NCI-H1436 treated with DMSO at 0.1 percent for 48 hours (cell line): ENCODE measurements at places on chromosomes 13 and 19.

DNA sequence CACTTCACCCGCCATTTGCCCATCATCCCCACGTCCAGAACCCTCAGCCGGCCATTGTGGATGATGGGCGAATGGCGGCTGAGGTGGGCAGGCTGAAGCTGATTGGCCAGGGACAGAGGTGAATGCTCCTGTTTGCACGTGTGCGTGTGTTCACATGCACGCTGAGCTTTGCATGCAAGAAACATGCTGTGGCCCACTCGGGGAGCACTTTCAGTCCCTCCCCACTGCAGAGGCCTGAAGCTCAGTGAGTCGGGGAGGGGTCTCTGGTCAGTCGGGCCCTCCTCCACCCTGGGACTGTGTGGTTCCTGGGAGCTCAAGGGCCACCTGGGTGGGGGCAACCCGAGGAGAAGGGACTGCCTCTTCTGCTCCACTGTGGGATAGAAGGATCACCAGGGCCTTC lies 24.9 kb downstream of the CEBPA start:
- DNase-seq = no peak

DNA sequence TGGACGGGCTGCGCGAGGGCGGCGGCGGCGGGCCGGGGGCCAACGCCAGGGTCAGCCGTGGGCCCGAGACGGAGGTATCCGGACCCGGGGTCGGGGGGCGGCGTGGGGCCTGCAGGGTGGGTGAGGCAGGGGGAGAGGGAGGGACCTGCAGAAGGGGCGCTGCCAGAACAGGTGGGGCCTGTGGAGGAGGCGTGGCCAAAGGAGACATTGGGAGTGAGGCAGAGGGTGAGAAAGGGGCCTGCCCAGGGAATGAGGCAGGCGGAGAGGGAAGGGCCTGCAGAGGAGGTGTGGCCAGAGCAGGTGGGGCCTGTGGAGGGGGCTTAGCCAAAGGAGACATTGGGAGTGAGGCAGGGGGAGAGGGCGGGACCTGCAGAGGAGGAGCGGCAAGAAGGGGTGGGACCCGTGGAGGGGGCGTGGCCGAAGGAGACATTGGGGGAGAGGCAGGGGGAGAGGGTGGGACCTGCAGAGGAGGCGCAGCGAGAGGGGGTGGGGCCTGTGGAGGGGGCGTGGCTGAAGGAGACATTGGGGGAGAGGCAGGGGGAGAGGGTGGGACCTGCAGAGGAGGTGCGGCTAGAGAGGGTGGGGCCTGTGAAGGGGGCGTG lies 4.2 kb downstream of the PRR36 start:
- DNase-seq = no peak

GRCh38 chr19:10593820-10594637 lies 6.9 kb upstream of the AP1M2 start:
- no peak for DNase-seq

DNA sequence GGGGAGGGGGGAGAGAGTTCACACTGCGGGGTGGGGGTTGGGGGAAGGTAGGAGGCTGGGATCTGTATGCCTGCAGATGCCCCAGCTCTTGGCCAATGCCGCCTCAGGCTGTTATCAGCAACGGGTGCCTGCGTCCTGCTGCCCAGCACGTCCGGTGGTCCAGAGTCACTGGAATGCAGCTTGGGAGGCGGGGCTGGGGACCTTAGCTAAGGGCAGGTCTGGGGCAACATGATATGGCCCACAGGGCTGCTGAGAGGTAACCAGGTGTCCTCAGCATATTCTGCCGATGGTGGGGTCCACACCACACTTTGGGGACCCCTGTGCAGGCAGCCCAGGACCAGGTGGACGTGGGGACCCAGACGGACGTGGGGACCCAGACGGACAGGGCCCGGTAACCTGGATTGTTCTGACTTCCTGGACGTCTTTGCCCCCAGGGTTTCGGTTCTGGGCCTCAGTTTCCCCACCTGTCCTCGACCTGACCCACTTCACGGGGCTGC lies 668 bp upstream of the ARHGAP45 start:
- no peak for DNase-seq

DNA sequence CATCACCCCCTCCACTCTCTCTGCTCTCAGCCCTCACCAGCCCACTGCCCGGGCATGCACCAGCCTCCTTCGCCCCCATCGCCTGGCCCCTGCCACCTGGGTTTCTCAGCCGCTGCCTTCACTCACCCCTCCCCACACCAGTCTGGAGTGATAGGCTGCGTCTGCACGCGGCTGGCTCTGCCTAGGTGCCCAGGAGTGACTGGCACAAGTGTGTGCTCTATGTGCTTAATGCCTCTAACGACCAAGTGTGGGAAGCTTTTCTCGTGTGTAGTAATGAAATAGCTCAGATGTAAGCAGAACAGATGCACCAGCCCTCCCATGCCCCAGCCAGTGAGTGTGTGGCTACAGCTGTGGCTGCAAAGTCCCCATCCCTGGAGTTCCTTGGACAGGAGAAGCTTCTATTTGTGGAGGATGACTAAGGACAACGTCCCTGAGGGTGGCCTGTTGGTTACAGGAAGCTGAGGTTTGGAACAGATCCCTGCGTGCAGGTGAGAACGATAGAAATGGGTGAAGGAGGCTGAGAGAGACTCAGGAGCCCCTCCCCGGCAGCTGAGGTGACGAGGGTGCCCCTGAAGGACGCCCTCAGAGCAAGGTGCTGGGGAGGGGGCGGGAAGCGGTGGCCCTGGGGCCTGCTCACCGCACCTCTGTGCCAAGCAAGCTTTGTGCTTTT lies 35.6 kb downstream of the ATP11A start:
- peak; percentile 43 for DNase-seq
